SW 1271 (cell line): ENCODE measurements at places on chromosomes 6 and 20.

DNA sequence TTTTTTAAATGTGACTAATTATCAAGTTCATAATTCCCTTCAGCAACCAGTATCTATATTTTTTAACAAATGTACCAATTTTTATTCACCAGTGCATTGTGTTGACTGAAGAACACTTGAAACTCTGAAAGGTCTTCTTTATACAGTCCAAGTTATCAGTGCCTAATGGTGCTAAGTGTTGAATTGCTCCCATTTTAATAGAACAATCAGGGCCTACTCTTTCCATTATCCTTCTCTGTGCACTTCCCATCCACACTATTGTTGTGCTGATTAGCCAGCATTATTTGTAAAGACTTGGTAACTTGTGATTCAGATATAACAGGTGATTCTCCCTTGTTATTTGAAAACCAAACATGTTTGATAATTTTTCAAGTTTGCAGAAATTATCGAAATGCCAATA, 1209.7 kb upstream of the MAP3K7 start:
- DNase-seq = no peak

DNA sequence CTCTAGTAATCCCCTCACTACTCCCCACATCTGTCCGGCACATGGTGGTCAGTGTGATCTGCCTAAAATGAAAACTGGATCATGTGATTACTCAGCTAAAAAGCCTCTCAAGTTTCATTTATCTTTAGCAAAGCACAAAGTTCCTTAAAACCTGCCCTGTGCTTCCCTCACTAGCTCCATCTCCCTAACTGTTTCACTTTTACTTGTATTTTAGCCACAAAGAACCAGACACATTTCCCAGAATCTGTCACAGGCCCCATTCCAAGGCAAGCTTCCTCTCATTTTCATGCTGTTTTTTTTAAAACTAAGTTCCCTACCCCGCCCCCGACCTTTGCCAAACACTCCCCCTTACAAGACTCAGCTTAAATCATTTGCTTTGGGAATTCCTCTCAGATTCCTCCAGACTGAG, 8.9 kb upstream of the IGF2R start:
- no peak for DNase-seq

DNA sequence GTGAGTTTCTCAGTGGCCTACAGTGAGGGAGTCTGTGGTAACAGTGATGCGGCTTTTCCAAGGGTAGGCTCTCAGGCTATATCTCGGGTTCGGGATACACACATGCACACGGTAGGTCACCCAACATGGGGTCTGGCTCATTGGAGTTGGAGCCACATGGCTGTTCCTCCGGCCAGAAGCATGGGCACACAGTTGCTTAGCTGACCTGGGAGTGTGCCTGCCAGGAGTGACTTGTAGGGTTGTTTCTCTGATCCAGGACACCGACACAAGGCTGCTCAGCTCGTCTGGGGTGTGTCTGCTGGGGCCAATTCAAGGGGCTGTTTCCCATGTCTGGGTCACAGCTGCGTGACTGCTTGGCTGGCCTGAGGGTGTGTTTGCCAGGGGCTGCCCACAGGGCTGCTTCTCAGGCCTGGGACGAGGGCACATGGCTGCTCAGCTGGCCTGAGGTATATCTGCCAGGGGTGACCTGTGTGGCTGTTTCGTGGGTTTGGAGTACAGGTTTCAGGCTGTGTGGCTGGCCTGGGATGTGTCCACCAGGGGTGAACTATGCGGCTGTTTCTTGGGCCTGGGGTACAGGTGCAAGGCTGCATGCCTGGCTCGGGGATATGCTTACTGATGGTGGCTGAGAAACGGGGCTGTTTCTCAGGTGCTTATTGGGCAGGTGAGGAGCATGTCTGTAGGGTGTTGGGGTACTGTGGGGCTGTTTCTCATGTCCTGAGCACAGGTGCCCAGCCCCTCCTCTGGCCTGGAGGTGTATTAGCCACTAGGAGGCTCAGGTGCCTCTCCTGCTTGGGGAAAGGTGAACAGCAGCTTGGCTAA, 15.2 kb downstream of the KIF25 start:
- DNase-seq = no peak

GRCh38 chr20:20293691-20294385, 74.1 kb upstream of the INSM1 start:
- DNase-seq = no peak
